Vagina (tissue), 2 donors: ENCODE measurements at places on chromosomes 1 and 21. TPM values are rescaled to one million over a fixed set of nuclear protein-coding genes. Genes with fewer than 3 reads are reported as not detected.

ANXA9 gene
- total RNA-seq = 0.49 TPM

GJA4 gene
- total RNA-seq = 28.5 TPM

TLR5 gene
- total RNA-seq = 15.2 TPM

ALX3 gene
- not detected for total RNA-seq

CADM3 gene
- 23.8 TPM for total RNA-seq

TNFRSF8 gene
- 1.2 TPM for total RNA-seq

TNNT2 gene
- 9.8 TPM for total RNA-seq

ACTL8 gene
- not detected for total RNA-seq
